MCF 10A (cell line): ENCODE measurements at places on chromosomes 1 and 21. TPM values are rescaled to one million over a fixed set of nuclear protein-coding genes. Genes with fewer than 3 reads are reported as not detected.

- no peaks in the 10 kb centered on the region for H3K27me3 ChIP-seq
- DNase-seq = peak; percentile 80
- H3K27ac ChIP-seq = no peak overlapping the region
Observed at GRCh38 chr1:211603191-211603701, 24.3 kb upstream of the SLC30A1 start.

GRCh38 chr21:32298148-32298559 is 501 bp upstream of the MRAP start:
- no peak overlapping the region for H3K4me3 ChIP-seq
- DNase-seq = peak; percentile 17
- H3K4me1 ChIP-seq = no peaks in the 10 kb centered on the region
- no peaks in the 10 kb centered on the region for H3K27me3 ChIP-seq
- no peak overlapping the region for H3K27ac ChIP-seq

GRCh38 chr1:64212031-64212430 is 8.6 kb downstream of the UBE2U start:
- no peaks in the 10 kb centered on the region for H3K36me3 ChIP-seq
- H3K27me3 ChIP-seq = no peaks in the 10 kb centered on the region
- no peak overlapping the region for H3K27ac ChIP-seq

Gene DIP2A
- total RNA-seq = 39.6 and 55.1 TPM in 2 replicates
